Hindlimb muscle (tissue), 1 donor: ENCODE measurements at places on chromosomes 2 and 18. TPM values are rescaled to one million over a fixed set of nuclear protein-coding genes. Genes with fewer than 3 reads are reported as not detected.

DNA sequence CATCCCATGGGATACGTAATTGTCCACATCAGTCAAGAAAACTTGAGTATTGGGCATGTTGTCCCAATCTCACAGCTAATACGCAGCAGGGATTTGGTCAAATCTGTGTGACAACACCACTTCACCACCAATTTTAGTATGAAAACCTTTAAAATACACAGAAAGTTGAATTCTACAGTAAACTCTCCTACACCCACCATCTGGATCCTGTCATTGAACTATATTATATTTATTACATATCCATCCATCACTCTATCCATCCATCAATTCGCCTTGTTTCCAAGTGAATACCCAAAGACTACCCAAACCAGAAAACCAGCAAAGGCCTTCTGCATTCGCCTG lies 846 bp upstream of the FKBP7 start:
- DNase-seq = no peak

- no peak for DNase-seq
Observed at GRCh38 chr18:31185186-31185950, 22.7 kb upstream of the DSC1 start.

DNA sequence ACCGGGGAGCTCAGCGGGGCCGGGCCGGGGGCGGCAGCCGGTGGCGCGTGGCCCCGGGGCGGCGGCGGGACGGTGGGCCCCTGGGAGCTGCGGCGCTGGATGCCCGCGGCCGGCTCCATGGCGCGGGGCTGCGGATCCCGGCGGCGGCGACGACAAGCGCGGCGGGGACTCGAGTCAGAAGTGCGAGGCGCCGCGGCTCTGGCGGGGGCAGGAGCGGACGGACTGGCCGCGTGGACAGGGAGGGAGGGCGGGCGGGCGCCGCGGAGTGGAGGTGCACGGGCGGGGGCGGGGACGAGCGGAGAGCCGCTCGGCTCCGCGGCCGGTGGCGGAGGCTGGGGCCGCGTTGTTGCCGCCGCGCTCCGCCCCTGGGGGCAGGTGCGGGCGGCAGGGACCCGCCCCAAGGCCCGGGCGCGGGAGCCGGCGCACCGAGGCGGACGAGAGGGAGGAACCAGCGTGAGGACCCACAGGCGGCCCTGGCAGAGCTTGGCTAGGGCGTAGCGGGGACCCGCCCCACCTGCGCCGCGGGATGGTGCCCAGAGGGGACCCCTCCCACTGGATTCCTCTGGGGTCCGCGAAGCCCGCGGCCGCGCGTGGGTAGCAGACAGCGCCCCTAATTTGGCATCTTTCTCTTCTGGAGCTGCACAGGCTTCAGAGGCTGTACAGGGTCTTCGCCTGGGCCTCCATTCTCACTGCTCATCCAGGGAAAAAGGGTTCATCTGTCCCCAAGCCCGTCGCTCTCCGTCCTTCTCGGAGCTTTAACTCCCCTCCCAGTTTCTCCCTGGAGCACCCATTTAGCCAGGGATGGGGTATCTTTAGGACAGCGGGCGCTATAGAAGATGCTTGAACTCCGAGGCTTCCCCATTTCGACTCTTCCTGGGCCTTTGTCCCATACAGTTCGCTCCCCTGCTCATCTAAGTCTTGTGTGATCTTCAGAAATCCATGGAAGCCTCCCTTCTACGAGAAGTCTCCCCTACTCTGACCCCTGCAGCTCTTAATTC lies at the start of gene TMEM163:
Gene TMEM163, minus strand, starts transcription at position 184 of the 998 bp plus-strand sequence.
- peak; percentile 8 for DNase-seq

DNA sequence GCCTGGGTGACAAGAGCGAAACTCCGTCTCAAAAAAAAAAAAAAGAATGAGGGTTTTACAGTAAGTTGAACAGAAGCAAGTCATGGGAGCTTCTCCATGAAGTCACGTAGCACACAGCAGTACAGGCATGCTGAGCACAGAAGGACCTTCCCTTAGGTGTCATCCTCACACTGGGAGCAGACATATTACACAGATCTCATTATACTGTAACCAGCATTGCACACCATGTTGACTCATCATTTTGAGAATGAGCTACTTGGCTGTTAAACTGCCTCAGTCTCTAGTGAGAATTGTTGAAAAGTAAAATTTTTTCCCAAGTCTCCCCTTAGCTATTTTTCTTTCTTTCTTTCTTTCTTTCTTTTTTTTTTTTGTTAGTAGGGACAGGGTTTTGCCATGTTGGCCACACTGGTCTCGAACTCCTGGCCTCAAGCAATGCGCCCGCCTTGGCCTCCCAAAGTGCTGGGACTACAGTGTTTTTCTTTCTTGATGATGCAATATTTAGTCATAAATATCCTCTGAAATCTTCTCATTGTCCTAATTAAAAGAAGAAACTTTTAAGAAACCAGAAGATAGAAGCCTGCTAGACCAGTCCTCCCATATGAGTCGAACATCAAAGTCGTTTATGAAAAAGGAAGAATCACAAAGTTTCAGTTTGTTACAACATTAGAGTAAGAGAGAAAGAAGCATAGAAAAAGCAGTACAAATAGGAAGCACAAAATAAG lies 37.9 kb upstream of the PPP1CB start:
- DNase-seq = no peak

DNA sequence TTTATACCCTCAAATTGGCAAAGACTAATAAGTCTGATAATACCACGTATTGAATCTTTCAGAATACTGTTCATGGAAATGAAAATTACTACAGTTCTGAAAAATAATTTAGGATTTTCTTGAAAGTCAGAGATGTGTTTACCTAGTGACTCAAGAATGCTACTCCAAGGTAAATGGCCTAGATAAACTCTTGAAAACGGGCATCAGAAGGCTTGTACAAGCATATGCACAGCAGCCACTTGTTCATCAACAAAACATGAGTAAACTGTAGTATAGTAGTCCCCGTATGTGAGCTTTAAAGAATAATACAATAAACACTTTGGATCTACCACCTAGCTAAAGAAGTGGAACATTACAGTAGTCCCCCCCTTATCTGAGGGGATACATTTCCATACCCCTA lies 157.5 kb downstream of the THADA start:
- DNase-seq = no peak

DNA sequence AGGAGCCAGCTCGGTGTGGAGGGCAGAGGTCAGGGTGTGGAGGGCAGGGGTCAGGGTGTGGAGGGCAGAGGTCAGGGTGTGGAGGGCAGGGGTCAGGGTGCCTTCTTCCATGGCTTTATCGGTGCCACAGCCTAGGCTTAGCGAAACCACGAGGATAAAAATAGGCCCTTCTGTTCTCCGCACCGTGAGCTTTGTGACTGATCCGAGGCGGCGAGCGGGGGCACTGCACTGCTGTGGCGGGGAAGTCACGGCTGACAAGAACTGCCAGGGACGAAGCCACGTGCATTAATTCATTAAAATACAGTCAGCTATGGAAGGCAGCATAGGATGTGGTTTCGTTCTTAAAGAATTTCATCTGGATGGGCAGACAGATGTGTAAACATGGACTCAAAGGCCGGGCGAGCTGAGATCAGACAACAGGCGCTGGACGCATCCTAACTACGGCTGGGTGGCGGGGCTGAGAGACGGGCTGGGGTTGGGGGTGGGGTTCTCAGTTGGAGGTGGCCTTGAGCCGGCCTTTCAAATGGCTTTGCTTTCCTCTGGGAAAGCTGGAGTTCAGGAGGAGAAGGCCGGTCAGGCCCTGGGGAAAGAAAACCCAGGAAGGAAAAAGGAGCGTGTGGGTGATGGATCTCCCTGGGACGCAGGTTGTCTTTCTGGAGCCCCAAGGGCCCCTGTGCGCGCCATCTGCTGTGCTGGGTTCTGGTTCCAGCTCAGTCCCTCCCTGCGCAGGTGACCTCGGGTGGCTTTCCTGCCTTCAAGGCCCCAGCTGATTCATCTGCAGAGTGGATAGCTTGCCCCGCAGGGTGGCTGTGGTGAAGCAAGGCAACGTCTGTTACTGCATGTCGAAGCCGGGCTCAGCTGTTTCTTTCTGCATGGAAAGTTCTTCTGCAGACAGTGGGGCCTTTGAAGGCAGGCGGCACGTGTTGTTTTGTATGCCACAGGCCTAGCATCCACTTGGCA lies 958 bp upstream of the ALLC start:
- DNase-seq = no peak

DNA sequence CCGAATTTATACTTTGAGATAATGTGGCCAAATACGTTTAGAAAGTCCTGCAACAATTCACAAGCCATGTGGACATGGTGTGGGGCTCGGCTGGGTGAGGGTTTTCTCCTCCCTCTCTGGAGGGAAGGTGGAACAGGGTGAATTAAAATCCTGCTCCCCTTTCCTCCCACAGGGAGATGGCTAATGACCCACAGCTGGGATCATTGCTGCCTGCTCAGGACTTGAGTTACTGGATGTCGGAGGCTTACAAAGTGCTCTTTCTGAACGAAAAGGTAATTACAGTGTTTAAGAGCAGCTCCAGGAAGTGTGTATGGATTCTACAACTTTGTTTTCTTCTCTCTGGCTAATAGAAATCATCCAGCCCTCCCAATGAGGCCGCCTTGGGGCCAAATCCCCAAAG lies 97.9 kb upstream of the ALKAL2 start:
- DNase-seq = no peak

- no peak for DNase-seq
Observed at GRCh38 chr2:46393865-46394264, 85.5 kb upstream of the TMEM247 start.

The CRYGD gene
- polyA plus RNA-seq = not detected

DNA sequence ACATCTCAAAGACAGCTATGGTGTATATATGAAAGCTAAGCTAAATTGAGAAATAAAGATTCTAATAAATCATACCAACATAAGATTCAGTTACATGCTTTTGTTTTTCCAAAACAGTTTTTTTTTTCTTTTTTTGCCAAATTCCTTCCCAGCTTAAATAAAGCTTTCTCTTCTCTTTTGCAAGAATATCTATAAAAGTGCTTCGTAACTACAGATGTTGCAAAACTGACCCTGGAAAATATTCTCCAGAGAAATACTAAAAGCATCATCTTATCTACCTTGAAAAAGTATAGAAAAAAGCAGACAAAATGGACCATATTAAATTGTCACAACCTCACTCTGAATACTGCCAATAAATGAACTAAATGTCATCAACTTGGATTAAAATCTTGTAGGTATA lies 38.7 kb downstream of the FANCL start:
- no peak for DNase-seq

DNA sequence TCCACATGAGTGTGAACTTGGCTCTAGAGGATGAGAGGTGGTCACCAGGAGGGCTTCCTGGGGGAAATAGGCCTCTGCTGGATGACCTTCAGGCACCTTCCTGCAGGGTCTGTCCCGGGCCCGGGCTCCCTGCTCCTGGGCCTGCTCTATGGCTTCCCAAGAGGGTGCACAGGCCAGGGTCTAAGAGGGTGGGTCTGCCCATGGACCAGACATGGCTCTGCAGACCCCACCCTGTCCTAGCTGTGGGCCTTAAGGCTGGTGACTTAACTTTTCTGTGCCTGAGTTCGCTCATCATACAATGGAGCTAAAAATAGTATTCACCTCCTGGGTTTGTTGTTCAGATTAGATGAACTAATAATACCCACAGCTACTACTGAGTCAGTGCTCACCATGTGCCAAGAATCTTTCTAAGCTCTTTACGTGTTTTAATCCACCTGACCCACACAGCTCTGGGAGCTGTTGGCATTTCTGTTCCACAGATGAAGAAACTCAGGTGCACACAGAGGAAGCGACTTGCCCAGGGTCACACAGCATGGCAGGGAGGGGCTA lies 14.4 kb downstream of the INHBB start:
- no peak for DNase-seq

DNA sequence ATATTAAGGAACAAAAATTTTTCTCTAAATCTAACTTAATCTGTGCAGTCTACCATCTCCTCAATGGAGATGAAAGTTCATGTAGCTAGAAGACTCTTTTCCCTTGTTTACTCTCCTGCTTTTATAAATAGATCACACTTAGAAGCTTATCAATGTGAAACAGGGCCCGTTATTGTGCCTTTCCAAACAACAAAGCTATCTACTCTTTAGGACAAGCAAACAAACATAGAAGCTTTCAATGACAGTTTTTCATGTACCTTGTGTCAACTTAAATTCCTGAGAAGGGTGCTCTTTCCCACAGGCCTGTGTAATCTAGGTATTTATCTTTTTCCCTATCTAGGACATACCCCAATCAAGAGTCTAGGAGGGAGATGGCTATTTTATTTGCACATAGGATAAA lies 247.8 kb upstream of the CWC22 start:
- no peak for DNase-seq

The RBKS gene
- polyA plus RNA-seq = 1.4 TPM

DNA sequence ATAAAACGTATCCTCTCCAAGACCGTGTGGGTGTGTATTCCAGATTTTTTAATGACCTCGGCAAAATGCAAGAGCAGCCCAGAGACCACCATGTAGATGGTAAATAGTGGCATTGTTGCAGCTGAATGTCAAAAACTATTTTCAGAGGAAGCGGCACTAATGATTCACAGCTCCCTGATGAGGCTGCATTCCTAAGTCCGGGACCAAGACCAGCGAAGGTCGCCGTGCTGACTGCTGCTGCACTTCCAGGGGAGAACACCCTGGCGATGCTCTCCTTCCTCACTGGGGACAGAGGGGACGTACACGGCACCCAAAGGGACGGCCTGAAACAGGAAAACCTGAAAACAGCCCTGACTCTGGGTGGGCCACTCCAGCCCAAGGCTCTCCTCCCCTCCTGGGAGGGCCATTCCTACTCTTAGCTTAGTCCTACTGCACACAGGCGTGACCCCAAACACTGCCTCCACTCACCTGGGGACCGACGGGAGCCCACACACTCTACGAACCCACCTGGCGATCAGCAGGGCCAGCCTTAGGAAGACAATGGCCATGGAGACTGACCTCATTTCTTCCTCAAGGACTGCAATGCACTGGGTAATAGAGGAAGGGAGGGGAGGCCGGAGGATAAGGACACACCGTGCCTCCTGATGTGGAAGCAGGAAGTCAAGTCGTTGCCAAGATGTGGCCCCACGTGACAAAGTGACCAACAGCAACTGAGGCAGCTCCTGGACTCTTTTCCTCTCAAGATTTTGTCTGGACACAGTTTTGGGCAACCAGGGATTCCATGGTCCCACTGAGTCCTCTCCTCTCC lies 82.8 kb downstream of the ZNF516 start:
- no peak for DNase-seq

- no peak for DNase-seq
Observed at GRCh38 chr2:206670531-206671319, 28.4 kb downstream of the FAM237A start.

The DNAJC5G gene
- 0.34 TPM for polyA plus RNA-seq

DNA sequence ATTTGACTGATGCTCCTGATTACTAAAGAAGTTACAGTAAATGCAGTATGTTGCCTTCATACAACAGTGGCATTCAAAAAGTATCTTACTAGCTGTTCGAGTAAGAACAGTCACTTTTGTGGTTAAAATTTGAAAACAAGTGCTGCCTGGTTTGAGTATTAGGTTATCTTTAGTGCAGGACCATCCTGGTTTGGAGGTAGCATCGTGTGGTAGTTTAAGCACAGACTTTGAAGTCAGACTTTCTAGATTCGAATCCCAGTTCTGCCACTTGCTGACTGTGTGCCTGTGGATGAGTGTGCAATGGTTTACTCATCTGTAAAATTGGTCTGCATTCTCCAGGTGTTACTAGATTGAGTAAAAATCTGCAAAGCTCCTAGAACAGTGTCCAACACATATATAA lies 96.8 kb downstream of the SGPP2 start:
- DNase-seq = no peak

- no peak for DNase-seq
Observed at GRCh38 chr18:31990823-31991222, 27.8 kb upstream of the RNF125 start.

- no peak for DNase-seq
Observed at GRCh38 chr2:176768185-176768584, 444.4 kb upstream of the HNRNPA3 start.
